ENCODE measurements at places on chromosomes 1 and 21.

DNA sequence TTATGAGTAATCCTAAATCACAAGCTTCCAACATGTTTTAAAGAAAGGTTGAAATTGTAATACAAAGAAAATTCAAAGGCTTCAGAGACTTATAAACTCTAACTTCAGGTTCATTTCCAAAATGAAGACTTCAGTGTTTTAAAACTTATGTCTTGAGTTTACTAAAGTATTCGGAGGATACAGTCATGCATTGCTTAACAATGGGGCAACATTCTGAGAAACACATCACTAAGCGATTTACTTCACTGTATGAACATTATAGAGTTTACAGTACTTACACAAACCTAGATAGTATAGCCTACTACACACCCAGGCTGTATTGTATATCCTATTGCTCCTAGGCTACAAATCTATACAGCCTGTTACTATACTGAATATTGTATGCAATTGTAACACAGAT is 38.3 kb downstream of the CEP170 start:
- no peaks in the 10 kb centered on the region for H3K27me3 ChIP-seq
- peaks cover 72% of the 10 kb centered on the region for H3K36me3 ChIP-seq
- H3K27ac ChIP-seq: peak overlapping the region; percentile 2
- no peak for DNase-seq
- peaks cover 20% of the 10 kb centered on the region for H3K4me1 ChIP-seq

DNA sequence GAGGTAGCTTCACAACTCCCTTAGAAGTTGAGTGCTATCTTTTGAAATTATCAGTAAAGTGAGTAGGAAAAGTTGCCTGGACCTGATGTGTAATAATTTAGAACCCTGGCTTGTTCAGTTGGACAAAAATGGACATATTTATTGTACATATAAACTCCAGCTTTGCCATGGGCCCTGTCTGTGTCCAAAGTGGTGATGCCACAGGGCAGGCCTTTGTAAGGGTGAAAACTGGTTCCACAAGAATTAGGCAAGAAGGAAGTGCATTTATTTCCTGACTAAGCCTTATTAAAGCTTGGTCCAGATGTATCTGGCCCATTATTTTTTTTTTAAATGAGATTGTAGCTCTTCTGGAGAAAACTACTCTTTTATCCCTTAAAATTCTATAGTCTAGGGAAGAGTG is 47.9 kb downstream of the MACO1 start:
- H3K4me1 ChIP-seq: peaks cover 15% of the 10 kb centered on the region
- H3K27me3 ChIP-seq: no peaks in the 10 kb centered on the region
- no peak overlapping the region for H3K27ac ChIP-seq
- no peak overlapping the region for H3K4me3 ChIP-seq

GRCh38 chr1:193368302-193368701 is 181.9 kb upstream of the B3GALT2 start:
- DNase-seq: no peak
- no peaks in the 10 kb centered on the region for H3K27me3 ChIP-seq
- no peaks in the 10 kb centered on the region for H3K4me1 ChIP-seq
- H3K27ac ChIP-seq: no peak overlapping the region

DNA sequence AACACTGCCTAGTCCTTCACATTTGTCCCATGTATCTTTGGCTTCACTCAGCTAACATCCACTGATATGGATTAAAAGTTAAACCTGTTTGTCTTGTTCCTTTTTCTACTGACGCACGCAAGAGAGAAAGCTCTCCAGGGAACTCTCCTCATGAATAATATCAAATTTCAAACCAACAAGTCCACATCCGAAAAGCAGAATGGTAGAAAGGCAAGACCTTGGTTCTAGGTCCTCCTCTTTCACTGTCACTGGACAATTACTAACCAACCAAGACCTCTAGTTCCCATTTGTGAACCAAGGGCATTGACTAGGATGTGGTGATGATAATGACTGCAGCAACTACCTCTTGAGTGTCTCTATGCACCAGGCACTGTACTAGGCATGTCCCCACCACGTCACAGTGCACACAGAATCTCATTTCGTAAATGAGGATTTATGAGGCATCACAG is 8.4 kb downstream of the PLPP3 start:
- no peaks in the 10 kb centered on the region for H3K36me3 ChIP-seq
- H3K4me1 ChIP-seq: peaks cover 30% of the 10 kb centered on the region
- H3K27ac ChIP-seq: no peak overlapping the region
- DNase-seq: no peak

- DNase-seq: peak; percentile 63
- H3K4me3 ChIP-seq: no peak overlapping the region
- H3K36me3 ChIP-seq: no peaks in the 10 kb centered on the region
- H3K4me1 ChIP-seq: no peaks in the 10 kb centered on the region
These were observed 24.8 kb upstream of the ELOA start for GRCh38 chr1:23718482-23718881.

GRCh38 chr1:154884869-154885701 is 15.0 kb upstream of the KCNN3 start:
- H3K27me3 ChIP-seq: peaks cover 18% of the 10 kb centered on the region
- no peak for DNase-seq
- H3K4me3 ChIP-seq: no peak overlapping the region

DNA sequence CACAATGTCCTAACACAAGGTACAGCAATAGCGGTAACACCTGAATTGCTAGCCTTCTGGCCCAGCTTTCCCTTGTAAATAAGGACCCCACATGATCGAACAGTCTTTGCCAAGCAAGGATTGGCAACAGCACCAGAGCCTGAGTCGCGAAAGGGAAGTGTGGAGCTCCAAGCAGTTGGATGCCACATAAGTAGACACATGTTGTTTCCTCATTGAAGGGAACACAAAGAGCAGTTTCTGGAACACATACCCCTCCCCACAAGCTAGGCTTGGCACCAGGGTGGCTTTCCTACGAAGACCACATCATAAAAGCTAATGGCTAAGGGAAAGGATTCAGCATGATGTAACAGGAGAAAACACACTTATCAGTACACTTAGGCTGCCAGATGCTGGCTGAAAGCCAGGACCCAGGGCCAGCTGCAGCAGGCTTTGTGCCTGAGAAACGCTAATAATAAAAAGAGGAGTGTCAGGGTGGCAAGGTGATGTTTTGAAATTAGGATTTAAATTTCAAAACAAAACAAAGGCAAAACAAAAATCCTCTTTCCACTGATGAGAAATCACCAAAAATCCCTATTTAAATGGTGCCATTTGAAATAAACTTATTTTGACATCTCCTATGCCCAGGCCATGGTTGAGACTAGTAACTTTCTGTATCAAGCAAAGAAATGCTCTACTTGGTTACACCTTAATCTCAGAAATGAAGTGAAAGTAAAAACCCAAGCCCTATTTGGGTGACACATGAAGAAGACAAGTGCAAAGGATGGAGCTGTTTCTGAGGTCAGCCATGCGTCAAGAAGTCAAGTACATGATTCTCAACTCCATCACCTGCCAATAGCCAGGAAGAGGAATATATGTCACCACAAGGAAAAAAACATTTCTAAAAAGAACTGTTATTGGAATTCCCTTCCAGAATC is 11.9 kb upstream of the CPLANE2 start:
- DNase-seq: peak; percentile 80
- no peaks in the 10 kb centered on the region for H3K27me3 ChIP-seq
- peaks cover 43% of the 10 kb centered on the region for H3K36me3 ChIP-seq
- no peak overlapping the region for H3K4me3 ChIP-seq
- H3K4me1 ChIP-seq: peaks cover 62% of the 10 kb centered on the region

DNA sequence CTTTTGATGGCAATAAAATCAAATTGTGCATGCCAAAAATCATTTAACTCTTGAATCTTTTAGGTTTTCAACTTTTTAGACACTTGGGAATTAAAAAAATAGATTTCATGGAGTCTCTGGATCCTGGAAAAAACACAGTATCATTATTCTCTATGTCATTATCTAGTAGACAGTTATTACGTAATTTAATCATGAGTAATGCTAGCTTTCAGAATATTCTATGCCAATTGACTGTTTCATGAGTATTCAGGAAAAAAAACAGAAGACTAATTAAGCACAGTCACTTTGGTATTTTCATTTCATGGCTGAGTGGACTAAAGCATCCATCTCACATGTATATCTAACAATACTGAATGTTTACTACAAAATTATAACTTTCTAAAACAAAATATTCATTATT is 44.0 kb downstream of the ODF2L start:
- H3K27ac ChIP-seq: no peak overlapping the region
- H3K4me3 ChIP-seq: no peak overlapping the region
- DNase-seq: no peak
- H3K4me1 ChIP-seq: no peaks in the 10 kb centered on the region
- H3K36me3 ChIP-seq: peaks cover 52% of the 10 kb centered on the region
- H3K27me3 ChIP-seq: no peaks in the 10 kb centered on the region

- H3K36me3 ChIP-seq: no peaks in the 10 kb centered on the region
- no peak overlapping the region for H3K4me3 ChIP-seq
- H3K27ac ChIP-seq: no peak overlapping the region
- no peak for DNase-seq
These were observed 411.9 kb downstream of the ZP4 start for GRCh38 chr1:237478842-237479241.

- H3K27me3 ChIP-seq: no peaks in the 10 kb centered on the region
- no peak for DNase-seq
- H3K27ac ChIP-seq: no peak overlapping the region
- H3K4me3 ChIP-seq: no peak overlapping the region
- H3K36me3 ChIP-seq: no peaks in the 10 kb centered on the region
These were observed 125.4 kb upstream of the TMEM51 start for GRCh38 chr1:15028102-15028501.

- no peak overlapping the region for H3K27ac ChIP-seq
- no peaks in the 10 kb centered on the region for H3K27me3 ChIP-seq
- peaks cover 9% of the 10 kb centered on the region for H3K4me1 ChIP-seq
- H3K36me3 ChIP-seq: peaks cover 49% of the 10 kb centered on the region
These were observed 3.2 kb downstream of the BTF3L4 start for GRCh38 chr1:52059321-52059720.

DNA sequence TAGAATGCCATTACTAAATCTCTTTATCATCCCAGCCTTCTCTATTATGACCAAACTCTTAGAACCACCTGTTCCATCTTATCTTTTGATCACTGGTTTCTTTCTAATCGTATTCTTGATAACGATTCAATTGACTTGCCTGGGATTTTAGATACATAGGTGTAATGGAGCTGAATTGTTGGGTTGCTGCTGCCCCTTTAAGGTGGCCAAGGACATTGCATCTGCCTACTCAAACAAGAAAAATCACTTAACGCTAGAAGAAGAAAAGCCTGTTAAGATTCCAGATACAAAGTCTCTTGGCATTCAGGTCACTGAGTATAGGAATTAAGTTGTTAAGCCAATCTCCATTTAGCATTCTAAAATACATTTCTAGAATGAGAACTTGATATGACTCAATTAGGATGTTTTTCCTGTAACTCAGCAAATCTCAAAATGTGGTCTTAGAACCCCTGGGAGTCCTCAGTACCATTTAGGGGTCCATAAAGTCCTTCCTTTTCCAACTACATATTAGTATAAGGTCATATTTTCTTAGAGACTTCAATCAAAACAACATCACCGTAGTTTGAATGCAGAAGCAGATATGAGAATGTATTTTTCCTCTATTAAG is 12.4 kb downstream of the NEXN start:
- no peak overlapping the region for H3K4me3 ChIP-seq
- H3K4me1 ChIP-seq: no peaks in the 10 kb centered on the region
- no peak overlapping the region for H3K27ac ChIP-seq
- H3K36me3 ChIP-seq: peaks cover 12% of the 10 kb centered on the region
- H3K27me3 ChIP-seq: no peaks in the 10 kb centered on the region
- peak; percentile 43 for DNase-seq

- no peaks in the 10 kb centered on the region for H3K4me1 ChIP-seq
- no peak overlapping the region for H3K27ac ChIP-seq
- DNase-seq: no peak
- no peaks in the 10 kb centered on the region for H3K27me3 ChIP-seq
- H3K36me3 ChIP-seq: no peaks in the 10 kb centered on the region
These were observed 4.2 kb downstream of the TFAP2E start for GRCh38 chr1:35577071-35577998.

GRCh38 chr1:4306559-4307467 is 347.6 kb upstream of the AJAP1 start:
- no peak overlapping the region for H3K27ac ChIP-seq
- no peak for DNase-seq
- H3K27me3 ChIP-seq: no peaks in the 10 kb centered on the region
- no peak overlapping the region for H3K4me3 ChIP-seq
- H3K36me3 ChIP-seq: no peaks in the 10 kb centered on the region

DNA sequence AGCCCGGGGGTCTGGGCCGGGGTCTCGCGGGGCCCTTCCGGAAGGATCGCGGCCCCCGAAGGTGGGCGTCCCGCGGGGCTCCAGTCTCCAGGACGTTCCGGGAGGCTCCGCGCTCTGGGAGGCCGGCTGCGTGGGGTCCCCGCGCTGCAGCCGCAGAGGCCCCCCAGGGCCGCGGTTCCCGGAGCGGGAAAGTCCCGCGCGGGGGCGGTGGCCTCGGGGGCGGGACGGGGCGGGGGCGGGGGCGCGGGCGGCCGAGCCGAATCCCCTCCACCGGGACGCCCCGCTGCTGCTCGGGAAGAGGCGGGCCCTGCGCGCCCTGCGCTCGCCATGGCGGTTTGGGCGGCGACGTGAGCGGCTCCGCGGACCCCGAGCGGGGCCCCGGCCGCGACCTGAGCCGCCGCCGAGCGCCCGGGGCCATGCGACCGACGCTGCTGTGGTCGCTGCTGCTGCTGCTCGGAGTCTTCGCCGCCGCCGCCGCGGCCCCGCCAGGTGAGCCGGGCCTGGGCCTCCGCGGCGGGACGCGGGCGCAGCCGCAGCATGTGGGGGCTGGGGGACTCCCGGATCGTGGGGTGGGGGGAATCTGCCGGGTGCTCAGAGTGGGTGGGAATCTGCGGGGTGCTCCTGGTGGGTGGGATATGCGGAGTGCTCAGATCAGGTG is at the start of gene IFNGR2:
Gene IFNGR2, plus strand, starts transcription at position 286 of the 658 bp plus-strand sequence. Its CDS starts 131 bp downstream, at position 417.
- H3K27me3 ChIP-seq: no peaks in the 10 kb centered on the region
- H3K4me3 ChIP-seq: peak within 1 kb of the TSS; percentile 67
- DNase-seq: peak; percentile 88
- H3K36me3 ChIP-seq: peaks cover 13% of the 10 kb centered on the region

DNA sequence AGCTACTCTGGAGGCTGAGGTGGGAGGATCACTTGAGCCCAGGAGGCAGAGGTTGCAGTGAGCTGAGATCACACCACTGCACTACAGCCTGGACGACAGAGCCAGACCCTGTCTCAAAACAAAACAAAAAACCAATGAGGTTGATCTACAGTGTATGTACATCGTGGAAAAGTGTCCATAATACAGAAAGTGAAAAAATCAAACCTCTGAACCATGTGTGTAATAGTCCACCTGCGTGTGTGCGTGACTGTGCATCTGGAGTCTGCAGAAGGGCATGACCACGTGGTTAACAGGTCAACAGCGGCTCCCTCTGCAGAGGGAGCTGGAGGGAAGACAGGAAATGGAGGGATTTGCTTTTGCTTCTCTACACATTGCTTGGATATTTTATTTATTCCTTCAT is 32.4 kb upstream of the ENO1 start:
- H3K36me3 ChIP-seq: no peaks in the 10 kb centered on the region
- no peak overlapping the region for H3K27ac ChIP-seq
- H3K27me3 ChIP-seq: no peaks in the 10 kb centered on the region
- H3K4me1 ChIP-seq: no peaks in the 10 kb centered on the region
- no peak for DNase-seq

DNA sequence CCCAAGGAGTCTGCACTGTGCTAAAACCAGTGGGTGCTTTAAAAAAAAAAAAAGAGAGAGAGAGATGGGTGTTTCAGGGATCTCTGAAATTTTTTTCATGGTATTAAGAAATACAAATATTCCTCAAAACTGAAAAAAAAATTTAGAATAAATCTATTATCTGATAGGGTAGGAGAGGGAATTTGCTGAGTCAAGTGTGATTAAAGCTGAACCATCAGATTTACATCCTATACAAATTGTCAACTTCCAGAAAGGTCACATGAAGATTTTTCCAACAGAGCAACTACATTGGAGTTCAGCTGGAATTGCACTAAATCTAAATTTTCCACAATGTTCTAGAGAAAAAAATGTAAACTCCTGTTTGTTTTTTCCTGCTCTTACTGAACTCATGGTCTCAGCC is 79.3 kb upstream of the DSCAM start:
- no peak for DNase-seq
- no peaks in the 10 kb centered on the region for H3K27me3 ChIP-seq
- H3K4me1 ChIP-seq: no peaks in the 10 kb centered on the region
- H3K4me3 ChIP-seq: no peak overlapping the region
